T-cell (primary cell): ENCODE measurements at places on chromosomes 16 and 17.

DNA sequence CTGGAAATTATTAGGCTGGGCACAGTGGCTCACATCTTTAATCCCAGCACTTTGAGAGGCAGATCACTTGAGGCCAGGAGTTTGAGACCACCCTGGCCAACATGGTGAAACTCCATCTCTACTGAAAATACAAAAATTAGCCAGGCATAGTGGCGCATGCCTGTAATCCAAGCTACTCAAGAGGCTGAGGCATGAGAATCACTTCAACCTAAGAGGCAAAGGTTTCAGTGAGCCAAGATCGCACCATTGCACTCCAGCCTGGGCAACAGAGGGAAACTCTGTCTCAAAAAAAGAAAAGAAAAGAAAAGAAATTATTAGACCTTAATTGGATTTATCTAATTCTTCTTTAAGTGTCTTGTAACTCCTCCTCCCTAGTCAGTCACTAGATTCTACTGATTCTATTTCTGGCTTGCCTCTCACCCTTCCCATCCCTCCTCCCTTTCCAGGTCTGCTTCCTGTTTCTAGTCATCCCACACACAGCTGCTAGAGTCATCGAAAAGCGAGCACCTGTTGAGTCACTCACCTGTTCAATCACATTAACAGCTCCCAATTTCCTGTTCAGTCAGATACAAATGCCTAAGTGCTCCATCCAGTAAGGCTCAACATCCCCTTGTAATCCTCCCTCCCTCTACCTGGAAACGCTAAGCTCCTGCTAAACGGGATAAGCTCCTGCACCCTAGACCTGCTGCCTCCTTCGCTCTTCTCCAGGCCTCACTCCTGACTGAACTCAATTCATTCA lies 34.6 kb downstream of the ERN1 start:
- no peak for DNase-seq

GRCh38 chr17:50579399-50579798 lies 18.9 kb downstream of the CACNA1G start:
- no peak for DNase-seq

GRCh38 chr17:78852709-78853121 lies 12.1 kb upstream of the USP36 start:
- no peak for DNase-seq

GRCh38 chr16:11752856-11753255 lies 10.2 kb upstream of the TXNDC11 start:
- no peak for DNase-seq
